ENCODE measurements at places on chromosomes 3 and 15.

GRCh38 chr3:52494445-52494844 lies 693 bp upstream of the STAB1 start:
- no peak for DNase-seq

GRCh38 chr15:82898961-82899360 lies 53.6 kb downstream of the HOMER2 start:
- no peak for DNase-seq

DNA sequence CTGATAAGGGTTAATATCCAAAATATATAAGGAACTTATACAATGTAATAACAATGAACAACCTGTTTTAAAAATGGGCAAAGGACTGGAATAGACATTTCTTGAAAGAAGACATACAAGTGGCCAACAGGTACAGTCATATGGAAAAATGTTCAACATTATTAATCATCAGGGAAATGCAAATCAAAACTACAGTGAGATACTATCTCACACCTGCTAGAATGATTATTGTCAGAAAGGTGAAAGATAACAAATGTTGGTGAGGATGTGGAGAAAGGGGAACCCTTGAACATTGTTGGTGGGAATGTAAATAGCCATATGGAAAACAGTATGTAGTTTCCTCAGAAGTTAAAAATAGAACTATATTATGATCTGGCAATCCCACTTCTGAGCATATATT lies 20.4 kb downstream of the GOLM2 start:
- DNase-seq: no peak

- no peak for DNase-seq
Observed at GRCh38 chr3:188380722-188381121, 226.8 kb downstream of the LPP start.

DNA sequence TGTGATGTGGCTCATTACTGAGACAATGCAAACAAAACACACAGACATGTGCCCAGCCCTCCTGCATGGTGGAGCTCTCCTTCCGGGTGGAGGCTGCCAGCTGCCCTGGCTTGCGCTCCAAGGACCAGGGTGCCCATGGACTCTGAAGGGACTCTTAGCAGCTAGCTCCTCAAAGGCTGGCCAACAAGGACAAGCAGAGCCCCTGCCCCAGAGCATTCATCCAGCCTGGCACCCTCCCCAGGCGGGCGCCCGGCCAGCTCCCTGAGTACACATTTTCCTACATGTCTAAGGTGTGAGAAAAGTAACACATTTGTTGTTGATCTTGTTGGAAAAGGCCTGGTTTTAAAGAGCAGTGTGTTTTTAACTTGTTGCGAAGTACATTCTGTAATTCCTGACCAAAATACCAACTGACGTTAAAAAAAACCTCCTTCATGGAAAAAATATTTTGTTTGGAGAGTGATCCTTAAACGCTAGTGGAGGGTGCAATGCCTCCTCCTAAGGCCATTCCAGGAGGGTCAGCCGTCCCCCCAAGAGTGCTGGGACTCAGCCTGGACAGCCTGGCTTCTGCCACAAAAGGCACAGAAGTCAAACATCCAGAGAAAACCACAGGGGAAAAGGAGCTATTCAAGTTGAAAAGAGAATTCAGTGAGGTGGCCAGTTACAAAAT lies 86.9 kb downstream of the KLF15 start:
- DNase-seq: no peak

DNA sequence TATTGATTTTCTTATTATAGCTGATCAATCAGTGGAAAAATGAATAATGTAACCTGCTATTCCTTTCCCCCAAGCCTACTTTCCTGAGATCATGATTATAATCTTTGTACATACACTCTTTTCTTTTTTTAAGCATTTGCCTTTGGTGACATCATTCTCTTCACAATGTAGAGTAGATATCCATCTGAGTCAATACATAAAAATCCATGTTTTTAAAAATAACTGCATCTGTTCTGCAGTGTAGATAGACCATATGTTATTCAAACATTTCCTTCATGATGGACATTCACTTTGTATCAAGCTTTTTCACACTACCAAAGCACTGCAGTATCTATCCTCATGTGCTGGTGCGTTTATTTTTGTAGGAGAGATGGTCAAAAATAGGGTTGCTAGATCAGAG lies 211.1 kb downstream of the PTPRG start:
- DNase-seq: no peak

Data from smooth muscle cell of the brain vasculature (primary cell).